ENCODE measurements at places on chromosomes 1 and 21.

- peaks cover 3% of the 10 kb centered on the region for H3K27me3 ChIP-seq
- H3K4me3 ChIP-seq, result no peak overlapping the region
- no peak for DNase-seq
- no peaks in the 10 kb centered on the region for H3K36me3 ChIP-seq
- H3K4me1 ChIP-seq, result peaks cover 6% of the 10 kb centered on the region
- no peak overlapping the region for H3K27ac ChIP-seq
Measured at GRCh38 chr1:183810121-183810520, 5.2 kb downstream of the RGL1 start.

GRCh38 chr1:117284399-117285215, 73.9 kb upstream of the VTCN1 start:
- no peaks in the 10 kb centered on the region for H3K4me1 ChIP-seq

GRCh38 chr1:230743899-230744298, 3.3 kb upstream of the CAPN9 start:
- H3K27ac ChIP-seq, result no peak overlapping the region
- no peak for DNase-seq
- peaks cover 4% of the 10 kb centered on the region for H3K27me3 ChIP-seq
- H3K4me3 ChIP-seq, result no peak overlapping the region
- no peaks in the 10 kb centered on the region for H3K36me3 ChIP-seq

DNA sequence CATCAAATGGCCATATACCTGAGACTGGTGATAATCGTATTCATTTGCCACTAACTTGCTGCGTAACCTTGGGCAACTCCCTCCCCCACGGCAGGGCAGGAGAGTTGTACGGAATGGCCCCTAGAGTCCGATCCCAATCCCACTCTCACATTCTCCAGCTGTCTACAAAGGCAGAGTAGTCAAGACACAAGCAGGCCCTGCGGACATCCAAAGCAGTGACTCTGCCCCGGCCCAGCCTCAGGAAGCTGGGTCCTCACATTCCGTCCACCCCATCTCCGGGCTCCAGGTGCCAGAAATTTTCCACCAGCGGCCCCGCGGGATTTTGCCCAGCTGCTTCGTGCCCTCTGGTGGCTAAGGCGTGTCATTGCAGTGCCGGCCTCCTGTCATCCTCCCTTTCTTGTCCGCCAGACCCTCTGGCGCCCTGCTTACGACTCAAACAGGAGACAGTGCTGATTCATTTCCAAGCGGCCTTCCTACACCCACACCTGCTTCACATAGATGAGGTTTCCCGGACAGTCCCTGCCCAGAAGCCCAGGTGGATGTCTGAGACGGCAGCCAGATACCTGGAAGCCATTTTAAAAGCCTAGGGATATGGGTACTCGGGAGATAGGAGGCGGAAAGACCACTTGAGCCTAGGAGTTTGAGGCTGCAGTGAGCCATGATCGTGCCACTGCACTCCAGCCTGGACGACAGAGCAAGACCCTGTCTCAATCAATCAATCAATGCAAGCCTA, 2.9 kb upstream of the S100A2 start:
- H3K36me3 ChIP-seq, result no peaks in the 10 kb centered on the region
- DNase-seq, result peak; percentile 92
- H3K4me3 ChIP-seq, result peak overlapping the region; percentile 59
- H3K27me3 ChIP-seq, result peaks cover 1% of the 10 kb centered on the region
- peaks cover 70% of the 10 kb centered on the region for H3K4me1 ChIP-seq

GRCh38 chr1:184615301-184615700, 139.4 kb downstream of the EDEM3 start:
- no peaks in the 10 kb centered on the region for H3K4me1 ChIP-seq
- no peaks in the 10 kb centered on the region for H3K27me3 ChIP-seq
- no peaks in the 10 kb centered on the region for H3K36me3 ChIP-seq
- no peak for DNase-seq
- H3K27ac ChIP-seq, result no peak overlapping the region
- H3K4me3 ChIP-seq, result no peak overlapping the region

All from activated CD4-positive, alpha-beta memory T cell treated with anti-CD3 and anti-CD28 coated beads for 36 hours (primary cell).